ENCODE measurements at places on chromosomes 12 and 14.

GRCh38 chr14:28407031-28407825 is 359.4 kb upstream of the FOXG1 start:
- no peak for DNase-seq

DNA sequence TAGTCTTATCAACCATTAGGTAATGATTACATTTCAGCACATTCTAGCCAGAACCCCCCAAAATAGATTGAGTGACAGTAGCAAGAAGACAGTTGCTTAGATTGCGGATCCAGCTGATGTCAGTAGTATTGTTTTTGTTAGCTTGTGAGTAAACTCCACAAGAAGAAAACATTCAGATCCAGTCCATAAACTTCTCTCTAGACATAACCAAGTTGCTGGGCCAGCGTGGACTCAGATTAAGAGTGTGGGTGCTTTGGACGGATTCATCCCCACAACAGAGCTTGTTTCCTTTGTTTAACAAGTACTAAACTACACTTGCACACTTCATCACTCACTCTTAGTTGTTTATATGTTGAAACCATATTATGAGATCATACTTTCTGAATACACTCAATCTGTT is 293.4 kb downstream of the NPAS3 start:
- no peak for DNase-seq

- DNase-seq: no peak
These were observed 25.1 kb upstream of the RPLP0 start for GRCh38 chr12:120225852-120226640.

GRCh38 chr12:8145754-8146441 is 10.9 kb upstream of the ZNF705A start:
- DNase-seq: no peak
